ENCODE measurements at places on chromosomes 4 and X.

GRCh38 chr4:83219344-83220331 lies 65.0 kb downstream of the COQ2 start:
- DNase-seq, result no peak

DNA sequence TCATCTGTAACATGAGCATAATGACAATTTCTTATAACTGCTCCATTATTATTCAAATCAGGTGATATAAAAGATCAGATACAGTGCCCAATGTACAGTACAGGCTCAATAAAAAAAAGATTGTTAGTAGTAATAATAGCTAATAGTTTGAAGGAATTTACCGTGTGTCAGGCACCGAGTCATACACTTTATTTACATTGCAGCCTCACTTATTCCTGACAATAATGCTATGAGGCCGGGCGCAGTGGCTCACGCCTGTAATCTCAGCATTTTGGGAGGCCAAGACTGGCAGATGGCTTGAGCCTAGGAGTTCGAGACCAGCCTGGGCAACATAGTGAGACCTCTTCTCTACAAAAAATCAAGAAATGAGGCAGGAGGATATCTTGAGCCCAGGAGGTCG lies 10.1 kb upstream of the MAP7D3 start:
- DNase-seq, result no peak

DNA sequence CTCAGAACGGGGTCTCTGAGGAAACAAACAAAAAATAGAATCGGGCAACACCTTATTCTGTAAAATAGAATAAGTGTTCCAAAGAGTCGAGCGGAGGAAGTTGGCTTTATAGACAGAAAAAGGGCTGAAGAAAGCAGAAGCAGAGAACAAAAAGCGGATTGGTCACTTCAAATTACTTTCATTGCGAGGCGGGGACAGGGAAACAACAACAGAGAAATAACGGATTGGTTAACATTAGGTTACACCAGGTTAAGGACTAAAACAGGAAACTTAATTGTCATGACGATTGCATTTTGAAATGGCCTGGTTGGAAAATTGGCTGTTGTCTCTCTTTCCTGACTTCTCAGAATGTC lies 433 bp upstream of the COQ2 start:
- no peak for DNase-seq

GRCh38 chrX:100600340-100600739 lies 15.6 kb downstream of the TNMD start:
- DNase-seq, result no peak

GRCh38 chr4:85595796-85596559 lies 121.0 kb downstream of the ARHGAP24 start:
- DNase-seq, result no peak

DNA sequence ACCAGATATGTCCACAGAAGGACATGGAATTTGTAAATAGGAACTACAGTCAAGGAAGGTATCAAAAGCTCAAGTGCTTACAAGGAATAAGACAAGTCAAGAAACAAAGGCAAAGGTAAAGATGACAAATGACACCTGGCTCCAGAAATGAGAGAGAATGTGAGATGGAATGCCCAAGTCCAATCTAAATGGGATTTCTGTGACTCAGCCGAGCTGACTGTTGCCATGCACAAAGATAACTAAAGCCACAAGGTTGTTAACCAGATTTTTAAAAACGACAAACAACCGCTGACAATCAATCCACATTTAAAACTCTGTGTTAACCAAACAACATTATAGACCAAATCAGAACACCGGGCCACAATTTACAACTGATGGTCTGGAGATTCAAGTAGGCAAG lies 1.1 kb downstream of the NFXL1 start:
- DNase-seq, result no peak

DNA sequence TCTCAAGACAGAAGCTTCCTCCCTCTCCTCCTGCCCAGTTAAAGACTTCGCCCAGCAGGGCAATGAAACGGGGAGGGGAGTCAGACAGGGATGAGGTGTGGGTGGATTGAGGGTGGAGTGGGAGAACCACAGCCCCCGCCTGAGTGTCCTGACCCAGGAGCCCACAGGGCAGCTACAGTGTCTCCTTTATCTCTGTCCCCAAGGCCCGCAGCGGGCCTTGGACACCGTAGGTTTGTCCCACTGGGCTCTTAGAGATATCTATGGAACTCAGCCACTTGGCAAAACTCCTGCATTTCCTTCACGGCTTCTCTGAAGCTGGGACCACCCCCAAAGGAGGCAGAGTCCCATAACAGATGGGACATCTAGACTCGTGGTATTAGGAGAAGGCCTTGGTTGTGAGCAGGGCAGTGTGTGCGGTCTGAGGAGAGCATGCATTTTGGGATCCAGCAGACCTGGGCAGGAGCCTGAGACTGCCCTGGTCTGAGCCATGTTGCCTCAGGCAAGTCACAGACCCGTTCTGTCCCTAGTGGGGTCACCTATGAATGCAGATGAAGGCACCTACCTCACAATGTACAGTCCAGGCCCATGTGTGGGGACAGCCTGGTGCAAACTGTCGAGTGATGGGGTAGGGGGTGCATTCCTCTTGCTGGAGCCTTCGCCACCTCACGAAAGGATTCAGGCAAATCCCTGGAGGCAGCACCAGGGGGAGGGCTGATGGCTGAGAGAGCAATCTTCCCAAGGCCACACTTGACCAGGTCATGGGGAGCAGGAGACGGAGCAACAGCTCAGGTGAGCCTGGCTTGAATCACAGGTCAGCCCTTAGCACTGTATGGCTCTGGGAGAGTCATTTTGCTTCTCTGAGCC lies 225.7 kb upstream of the PSAPL1 start:
- DNase-seq, result no peak

DNA sequence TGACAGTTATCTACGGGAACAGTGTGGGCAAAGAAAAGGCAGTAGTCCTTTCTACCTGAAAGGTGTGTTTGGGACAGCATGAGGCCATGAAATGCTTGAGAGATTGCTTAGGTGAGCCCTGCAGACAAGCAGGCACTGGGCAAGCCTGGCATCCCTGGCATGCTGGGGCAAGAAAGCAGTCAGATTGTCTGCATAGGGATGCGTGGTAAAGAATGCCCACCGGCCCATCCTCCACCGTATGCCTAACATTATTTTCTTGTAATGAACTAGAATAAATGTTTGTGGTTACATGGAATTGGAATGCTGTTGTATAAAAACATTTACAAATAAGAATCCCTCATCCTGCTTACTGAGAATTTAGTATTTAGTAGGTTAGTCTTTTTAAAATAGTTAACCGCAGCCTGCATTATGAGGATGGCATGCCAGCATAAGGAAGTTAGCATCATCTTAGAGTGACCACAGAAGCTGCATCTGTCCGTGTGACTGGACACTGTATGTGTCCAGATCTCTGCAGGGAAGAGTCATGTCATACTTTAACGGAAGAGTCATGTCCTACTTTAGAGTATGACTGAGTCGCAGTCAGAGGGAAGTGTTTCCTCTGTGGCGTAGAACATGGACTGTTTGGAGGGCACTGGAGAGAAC lies 18.9 kb downstream of the ZBTB49 start:
- no peak for DNase-seq

- DNase-seq, result no peak
Observed at GRCh38 chr4:7590189-7590588, 155.5 kb upstream of the PSAPL1 start.

DNA sequence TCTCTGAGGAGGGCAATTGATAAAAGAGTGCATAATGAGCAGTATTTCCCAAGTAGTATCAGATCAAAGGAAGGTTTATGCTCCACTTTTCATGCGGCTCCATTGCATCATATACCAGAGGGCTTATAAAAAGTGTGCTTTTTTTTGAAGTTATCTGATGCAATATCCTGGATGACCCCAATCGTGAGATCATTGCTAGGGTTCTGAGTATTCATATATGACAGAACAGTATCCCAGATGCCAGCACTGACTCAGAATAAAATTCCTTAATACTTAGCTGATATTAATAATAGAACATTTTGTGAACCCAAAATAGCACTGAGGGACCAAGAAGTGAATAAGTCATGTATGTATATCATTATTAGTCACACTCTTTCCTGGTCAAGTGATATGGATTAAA lies 945.5 kb upstream of the AGA start:
- no peak for DNase-seq

GRCh38 chr4:117773064-117773936 lies 261.0 kb upstream of the NDST3 start:
- DNase-seq, result no peak

- DNase-seq, result no peak
Observed at GRCh38 chr4:112931001-112931400, 118.5 kb upstream of the ANK2 start.

DNA sequence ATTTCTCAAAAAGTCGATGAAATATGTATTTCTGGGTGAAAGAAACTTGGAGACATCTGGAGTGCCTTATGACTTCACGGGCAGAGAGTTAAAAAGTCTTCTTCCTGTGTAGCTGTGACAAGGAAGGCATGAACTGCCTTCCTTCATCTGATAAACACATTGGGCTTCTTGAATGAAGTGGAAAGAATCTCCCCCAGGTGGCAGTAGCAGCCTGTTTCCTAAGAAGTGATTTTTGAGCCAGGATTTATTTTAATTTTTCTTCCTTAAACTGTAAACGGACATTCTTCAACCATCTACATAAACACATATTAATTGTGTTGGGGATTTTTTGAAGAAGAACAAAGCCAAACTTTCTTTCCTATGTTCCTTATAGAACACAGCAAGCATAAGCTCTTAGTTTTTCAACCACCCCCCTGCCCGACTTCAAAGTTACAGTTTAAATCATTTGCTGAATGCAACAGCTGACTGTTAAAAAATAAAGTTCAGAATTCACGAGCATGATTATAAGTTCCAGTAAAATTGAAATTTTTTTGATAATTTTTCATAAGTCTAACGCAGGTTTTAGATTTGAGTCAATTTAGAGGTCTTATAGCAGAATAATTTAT lies 980 bp upstream of the GIMD1 start:
- no peak for DNase-seq

DNA sequence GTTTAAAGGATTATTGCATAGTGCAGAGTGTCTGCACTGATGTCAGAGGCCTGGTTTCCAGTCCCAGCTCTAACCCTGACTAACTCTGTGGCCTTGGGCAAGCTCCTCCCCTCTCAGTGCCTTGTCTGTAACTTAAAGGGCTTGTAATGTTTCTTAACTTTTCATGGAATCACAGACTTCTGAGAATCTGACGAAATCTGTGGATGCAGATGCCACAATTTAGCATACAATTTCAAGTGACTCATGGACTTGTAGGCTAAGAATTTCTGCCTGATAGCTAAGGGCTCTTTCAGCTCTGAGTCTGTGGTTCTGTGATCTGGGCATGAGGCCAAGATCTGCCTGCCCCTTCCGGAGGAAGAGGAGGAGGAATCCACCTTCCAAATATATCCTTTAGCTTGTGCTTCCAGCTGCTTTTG lies 236.9 kb downstream of the AR start:
- no peak for DNase-seq

- no peak for DNase-seq
Observed at GRCh38 chr4:168483811-168484210, 3.5 kb upstream of the DDX60L start.
